Kidney capillary endothelial cell (primary cell): ENCODE measurements at places on chromosomes 7 and 10.

DNA sequence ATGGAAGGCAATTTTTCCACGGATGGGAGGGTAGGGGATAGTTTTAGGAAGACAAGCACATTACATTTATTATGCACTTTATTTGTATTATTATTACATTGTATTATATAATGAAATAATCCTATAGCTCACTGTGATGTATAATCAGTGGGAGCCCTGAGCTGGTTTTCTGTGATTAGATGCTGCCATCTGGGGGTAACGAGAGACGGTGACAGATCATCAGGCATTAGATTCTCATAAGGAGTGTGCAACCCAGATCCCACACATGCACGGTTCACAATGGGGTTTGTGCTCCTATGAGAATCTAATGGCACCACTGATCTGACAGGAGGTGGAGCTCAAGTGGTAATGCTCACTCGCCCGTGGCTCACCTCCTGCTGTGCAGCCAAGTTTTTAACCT lies 103.9 kb upstream of the STK17A start:
- no peak for DNase-seq

- DNase-seq, result no peak
These were observed 19.0 kb downstream of the COL28A1 start for GRCh38 chr7:7516662-7517061.

- peak; percentile 19 for DNase-seq
These were observed 26.1 kb downstream of the ENKUR start for GRCh38 chr10:24989867-24990266.

- DNase-seq, result no peak
These were observed 9.4 kb upstream of the GET4 start for GRCh38 chr7:867001-867405.

DNA sequence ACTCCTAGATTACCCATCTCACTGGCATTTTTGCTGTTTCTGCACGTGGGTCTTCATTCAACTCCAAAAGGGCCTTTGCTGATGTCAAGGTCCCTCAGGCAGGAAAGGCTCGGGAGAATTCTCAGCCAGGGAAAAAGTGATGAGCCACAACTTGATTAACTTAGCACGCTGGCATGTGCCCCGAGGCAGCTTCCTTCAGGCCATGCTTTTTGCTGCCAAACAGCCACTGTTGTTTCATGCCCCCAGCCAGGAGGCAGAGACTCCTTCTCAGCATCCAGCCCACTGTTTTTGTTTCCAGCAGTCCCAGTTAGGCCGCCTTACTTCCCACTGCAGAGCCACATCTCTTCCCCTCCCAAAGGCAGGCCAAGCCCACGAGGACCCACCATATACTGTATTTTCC lies 266.5 kb upstream of the YAE1 start:
- no peak for DNase-seq

DNA sequence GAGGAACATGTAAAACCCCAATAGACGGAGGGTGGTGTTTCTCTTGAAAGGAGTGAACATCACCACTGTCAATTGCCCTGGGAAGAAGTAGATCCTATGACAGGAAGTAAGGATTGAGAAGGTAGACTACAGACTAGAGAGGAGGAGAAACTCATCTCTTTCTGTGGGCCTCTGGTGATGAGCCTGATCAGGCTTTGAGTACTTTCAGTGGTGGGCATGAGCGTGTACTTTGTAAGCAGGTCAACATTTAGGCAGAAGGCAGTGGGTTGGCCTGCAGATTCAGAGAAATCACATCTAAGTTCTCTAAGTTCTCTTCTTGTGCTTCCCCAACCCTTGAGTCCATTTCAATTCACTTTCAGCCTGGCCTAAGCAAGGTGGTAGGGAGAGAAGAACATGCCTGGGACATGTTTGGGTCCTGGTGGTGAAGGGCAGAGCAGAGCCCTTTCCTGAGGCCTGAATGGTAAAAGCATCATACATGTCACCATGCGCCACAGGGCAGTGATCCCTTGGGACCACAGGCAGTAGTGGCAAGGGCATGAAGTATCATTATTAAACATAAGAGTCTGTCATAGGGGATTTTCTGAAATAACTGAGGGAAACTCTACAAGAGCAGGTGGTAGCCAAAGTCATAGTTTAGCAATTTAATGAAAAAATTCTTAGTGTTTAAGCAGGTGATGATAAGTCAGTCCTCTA lies 56.4 kb upstream of the ANKRD1 start:
- DNase-seq, result no peak

DNA sequence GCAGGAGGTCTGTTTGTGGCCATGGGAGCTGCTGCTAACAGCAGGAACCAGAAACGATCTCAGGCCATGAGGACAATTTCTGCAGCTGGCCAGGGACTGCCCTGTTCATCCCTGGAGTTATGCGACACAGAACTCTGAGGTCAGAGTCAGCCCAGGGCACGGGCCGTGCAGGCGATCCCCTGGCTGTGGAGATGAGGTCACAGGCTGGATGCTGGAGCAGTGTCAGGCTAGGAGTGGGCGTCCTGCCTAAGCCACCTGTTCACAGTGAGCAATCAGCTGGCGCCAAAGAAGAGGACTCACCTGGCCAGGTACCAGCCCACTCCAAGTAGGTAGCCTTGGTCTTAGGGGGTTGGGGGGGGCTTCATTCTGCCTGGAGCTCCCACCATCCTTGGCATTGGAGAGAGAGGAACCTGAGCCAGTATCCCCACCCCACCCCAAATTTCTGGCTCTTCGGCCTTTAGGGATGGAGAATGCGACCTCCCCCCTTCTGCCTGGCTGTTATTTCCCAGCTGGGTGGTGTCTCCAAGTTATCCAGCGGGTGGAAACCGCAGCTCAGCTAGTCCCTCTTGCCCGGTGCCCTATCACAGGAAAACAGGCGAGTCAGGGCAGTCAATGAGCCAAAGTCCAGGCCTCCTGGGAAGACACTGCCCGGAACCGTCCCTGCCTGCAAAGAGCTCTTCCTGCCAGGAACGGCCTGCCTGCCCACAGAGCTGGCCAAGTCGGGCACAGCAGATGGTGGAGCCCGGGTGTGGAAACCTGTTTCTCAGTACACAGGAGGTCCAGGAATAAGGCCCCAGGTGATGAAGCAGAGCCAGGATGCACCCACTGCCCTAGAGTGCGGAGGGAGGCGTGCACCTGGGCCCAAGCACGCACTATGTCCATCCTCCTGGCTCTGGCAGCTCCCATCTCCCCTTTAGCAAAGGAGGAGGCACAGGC lies 1.8 kb upstream of the TTYH3 start:
- DNase-seq, result no peak

- peak; percentile 46 for DNase-seq
These were observed 132.7 kb downstream of the ELAPOR2 start for GRCh38 chr7:86926732-86927131.

DNA sequence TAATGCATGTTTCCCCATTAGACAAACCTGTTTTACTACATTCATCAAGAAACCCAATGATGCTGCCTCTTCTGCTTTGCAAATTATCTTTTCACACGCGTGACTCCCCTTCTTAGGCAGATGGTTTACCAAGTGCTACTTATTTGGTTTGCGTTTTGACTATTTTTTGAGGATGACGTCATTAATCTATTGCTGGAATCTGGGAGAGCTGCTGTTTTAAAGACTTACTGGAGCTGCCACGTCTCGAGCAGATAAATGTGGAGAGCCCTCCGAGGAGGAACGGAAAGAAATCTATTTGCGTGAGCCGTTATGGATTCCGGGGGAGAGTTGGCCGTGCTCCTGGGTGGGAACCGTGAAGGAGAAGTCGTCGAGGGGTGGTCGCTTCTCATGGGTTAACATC lies 19.7 kb downstream of the INSYN2A start:
- DNase-seq, result no peak

DNA sequence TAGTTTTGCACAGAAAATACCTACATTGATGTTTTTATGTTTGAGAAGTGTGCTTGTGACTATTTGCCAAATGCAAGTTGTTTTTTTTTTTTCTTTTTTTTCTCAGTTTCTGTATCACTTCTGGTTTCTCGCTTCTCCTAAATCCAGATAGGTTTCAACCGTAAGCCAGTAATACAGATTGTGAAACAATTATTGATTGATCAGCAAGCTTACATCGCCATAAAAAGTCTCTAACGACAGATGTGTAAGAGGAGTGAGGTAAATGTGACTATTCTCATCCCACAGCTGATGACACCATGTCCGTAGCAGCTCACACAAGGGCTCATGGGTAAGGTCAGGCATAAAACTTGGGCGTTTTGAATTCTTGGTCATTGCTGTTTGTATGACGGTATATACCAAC lies 202.8 kb upstream of the AKR1E2 start:
- DNase-seq, result no peak

- DNase-seq, result no peak
These were observed 16.4 kb downstream of the KCNH2 start for GRCh38 chr7:150961510-150962289.

GRCh38 chr10:96267234-96267705 lies 4.1 kb downstream of the BLNK start:
- no peak for DNase-seq

DNA sequence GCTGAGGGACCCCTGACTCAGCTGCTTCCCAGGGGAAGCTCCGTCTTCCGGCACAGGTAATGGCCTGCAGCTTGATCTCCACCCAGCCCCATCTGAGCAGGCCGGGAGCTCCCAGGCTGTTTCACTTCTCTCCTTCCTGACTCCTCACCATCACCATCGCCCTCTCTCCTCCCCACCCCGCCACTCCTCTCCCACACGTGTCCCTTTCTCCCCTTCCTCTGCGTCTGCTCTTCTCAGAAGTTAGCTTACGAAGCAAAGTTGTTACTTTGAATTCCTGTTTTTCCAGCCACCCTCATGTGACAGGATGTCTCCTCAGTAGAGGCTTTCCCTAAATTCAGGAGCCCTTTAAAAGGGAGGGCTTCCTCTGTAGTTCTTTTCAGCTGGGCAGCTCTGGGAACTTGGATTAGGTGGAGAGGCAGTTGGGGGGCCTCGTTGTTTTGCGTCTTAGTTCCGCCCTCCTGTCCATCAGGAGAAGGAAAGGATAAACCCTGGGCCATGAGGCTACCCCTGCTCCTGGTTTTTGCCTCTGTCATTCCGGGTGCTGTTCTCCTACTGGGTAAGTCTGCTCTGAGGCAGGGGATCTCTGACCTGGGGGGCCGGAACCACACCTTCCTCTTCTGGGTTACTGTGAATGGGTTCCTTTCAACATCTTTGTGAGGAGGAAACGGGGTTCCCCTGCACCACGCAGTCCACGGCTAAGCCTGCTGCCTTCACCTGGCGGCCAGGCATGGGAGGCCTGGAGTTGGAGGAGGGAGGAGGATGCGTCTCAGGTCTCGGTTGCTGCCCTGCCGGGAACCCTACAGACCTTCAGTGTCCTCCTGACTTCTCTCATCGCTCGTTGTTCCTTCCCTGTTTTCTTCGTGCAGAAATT lies at the start of gene MRC1:
Gene MRC1 (plus strand): TSS at position 378 of the 871 bp plus-strand sequence. CDS start 118 bp downstream, at position 496.
- no peak for DNase-seq

- no peak for DNase-seq
These were observed 18.4 kb downstream of the GFRA1 start for GRCh38 chr10:116254422-116255155.

- no peak for DNase-seq
These were observed 59.3 kb upstream of the ECHDC3 start for GRCh38 chr10:11682851-11683250.

DNA sequence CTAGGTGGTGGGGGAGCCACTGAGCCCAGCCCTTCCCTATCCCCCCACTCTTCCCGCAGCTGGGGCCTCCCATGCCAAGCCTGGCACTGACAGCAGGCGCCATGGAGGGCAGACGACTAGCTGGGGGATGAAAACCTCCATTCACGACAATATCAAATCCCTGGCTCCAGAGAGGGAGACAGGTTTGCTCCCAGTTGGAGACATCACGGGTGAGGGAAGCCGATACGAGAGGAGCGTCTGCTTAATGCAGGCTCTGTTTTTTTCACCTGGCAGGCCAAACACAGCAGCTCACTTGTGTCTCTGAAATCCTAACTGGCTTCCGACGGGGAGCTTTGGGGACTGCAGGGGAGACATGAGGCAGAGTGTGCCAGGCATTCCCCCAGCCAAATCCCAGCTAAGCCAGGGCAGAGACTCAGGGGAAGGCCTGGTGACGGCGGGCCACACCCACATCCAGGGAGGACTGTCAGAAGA lies 307.4 kb upstream of the ZMIZ1 start:
- no peak for DNase-seq

GRCh38 chr10:11201911-11202310 lies 184.2 kb downstream of the CELF2 start:
- no peak for DNase-seq

GRCh38 chr7:5043661-5044060 lies 2.0 kb upstream of the RBAK start:
- no peak for DNase-seq

GRCh38 chr10:67794909-67795460 lies 43.0 kb downstream of the DNAJC12 start:
- no peak for DNase-seq

- DNase-seq, result no peak
These were observed 4.5 kb upstream of the BHLHA15 start for GRCh38 chr7:98206451-98207330.

DNA sequence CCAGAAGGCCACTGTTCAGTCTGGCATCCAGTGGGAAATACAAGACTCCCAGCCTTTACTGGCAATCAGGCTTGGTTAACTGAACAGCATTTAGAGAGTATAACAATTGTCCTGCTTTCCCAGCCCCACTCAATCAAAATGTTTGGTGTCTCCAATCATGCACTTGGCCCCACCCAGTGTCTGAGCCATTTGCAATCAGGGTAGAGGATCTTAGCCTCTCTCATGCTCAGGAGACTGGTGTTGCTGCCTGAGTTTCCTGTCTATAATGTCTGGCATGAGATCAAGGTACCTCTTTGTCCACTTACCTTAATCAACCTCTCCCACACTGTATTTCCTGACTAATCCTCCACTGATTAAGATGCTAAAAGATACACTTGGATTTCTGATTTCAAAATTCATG lies 290.2 kb upstream of the GHITM start:
- DNase-seq, result no peak

DNA sequence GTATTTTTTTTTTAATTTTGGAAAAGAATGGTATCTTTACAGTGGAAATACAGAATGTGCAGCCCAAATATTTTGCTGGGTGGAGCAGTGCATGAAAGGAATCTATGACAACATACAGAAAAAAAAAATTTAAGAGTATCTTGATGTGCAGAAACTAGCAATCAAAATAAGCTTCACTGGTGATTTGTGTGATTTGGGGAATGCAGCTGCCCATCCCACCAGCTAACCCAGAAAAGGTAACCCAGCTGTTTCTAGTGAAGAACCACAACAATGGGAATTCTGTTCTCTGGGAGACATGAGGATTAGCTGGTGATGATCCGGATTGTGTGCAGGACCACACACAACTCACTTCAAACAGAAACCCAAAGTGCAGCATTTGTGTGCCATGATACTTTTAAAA lies 375.5 kb downstream of the SEMA3D start:
- no peak for DNase-seq

DNA sequence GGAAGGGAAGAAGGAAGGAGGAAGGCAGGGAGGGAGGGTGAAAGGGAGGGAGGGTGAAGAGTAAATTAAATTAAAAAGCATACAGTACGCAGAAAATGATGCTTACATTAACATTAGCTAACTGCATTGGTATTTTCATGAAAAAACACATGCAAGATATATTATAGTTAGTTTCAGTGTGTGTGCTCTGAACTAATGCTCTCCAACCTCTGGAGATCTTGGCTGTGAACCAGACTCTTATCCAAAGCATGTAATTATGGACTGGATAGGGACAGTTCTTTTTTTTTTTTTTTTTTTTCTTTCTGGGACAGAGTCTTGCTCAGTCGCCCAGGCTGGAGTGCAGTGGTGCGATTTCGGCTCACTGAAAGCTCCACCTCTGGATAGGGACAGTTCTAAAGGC lies 357.0 kb downstream of the FRMD4A start:
- no peak for DNase-seq

GRCh38 chr10:63115732-63116383 lies 17.3 kb upstream of the NRBF2 start:
- no peak for DNase-seq
